ENCODE measurements at places on chromosomes 4 and X.
A peak's percentile ranks its signal among the peaks of the same experiment; 100 is the strongest.

- DNase-seq = no peak
Measured at GRCh38 chrX:16924631-16925480, 21.6 kb upstream of the REPS2 start.

DNA sequence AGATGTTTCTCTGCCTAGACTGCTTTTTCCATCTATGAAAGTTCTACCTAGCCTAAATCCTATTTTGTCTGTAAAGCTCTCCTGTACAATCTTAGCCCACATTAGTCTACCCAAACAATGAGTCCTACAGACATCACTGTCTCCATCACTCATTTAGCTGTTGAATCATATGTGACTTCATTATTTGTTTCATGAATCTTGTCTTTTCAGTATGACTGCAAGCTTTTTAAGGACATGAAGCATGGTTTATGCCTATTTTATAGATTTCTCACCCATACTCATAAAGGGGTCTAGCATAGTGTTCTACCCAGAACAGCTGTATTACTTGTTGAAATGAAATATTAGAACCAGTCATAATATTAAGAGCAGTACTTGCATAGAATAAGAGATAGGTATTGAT lies 13.0 kb downstream of the AMMECR1 start:
- DNase-seq = no peak

DNA sequence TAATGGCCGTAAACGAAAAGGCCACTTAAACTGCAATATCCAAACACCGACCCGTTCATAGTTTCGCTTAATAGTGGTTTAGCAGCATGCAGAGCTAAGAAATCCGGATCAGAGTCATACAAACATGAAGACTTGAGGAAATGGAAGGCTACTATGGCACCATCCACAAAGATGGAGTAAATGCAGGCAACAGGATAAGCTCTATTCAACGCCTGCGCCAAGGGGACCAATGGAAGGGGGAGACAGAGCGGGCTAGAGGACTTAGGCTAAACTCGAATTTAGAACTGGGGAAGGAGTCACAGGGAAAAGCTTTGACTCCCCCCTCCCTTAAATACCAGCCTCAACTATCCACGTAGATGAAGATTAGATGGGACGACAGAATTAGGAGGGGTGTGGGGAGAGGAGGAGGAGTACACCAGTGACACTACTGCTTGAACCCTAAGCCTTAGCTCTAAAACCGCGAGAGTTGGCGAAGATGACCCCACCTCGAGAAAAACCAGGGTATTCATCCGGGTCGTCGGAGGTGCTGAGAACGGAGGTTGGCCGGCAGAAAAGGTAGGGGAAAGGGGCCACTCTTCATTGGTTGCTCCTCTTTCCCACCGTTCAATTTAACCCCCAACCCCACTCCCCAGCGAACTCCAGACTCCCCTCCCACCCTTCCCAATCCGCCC lies 3.5 kb downstream of the HUWE1 start:
- DNase-seq = peak; percentile 20

GRCh38 chr4:155805016-155805415 lies 46.2 kb downstream of the GUCY1B1 start:
- DNase-seq = no peak

DNA sequence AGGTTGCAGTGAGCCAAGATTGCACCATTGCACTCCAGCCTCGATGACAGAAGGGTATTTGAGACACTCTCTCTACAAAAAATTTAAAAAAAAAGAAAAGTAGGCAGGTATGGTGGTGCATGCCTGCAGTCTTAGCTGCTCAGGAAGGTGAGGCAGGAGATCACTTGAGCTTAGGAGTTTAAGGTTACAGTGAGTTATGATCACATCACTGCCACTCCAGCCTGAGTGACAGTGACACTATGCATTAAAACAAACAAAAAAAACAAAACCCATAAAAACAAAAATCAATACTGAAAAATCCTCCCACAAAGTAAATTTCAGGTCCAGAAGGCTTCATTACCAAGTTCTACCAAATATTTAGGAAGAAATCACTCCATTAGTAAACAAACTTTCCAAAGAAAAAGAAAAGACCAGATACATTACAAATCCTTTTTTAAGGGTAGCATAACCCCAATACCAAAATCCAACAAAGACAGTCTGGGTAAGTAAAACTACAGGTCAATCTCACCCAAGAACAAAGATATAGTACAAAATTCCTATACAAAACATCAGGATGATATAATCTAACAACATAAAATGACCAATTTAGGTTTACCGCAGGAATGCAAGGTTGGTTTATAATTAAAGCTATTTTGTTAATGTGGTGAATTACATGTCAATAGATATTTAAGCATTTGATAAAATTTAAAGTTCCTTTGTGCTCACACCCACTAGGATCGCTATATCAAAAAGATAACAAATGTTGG lies 11.7 kb downstream of the NELFA start:
- no peak for DNase-seq

DNA sequence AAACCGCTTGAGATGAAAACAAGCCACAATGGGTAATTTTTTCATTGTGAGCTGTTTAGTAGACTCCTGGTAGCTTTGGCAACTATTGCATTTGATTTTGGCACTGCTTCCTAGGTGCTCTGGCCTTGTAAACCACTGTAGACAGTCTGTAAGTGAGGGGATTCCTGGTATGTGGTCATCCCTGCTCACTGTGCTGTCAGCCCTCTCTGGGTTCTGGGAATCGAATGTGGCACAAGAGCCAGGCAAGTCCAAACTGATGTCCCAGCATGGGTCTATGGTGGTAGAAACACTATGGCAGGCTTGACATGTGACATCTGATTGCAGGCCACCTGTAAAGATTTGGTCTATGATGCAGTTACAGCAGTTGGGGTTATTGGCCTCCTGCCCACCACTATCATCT lies 2.5 kb downstream of the USP51 start:
- DNase-seq = no peak

- DNase-seq = no peak
Measured at GRCh38 chr4:26126143-26126718, 194.6 kb upstream of the RBPJ start.

- DNase-seq = no peak
Measured at GRCh38 chrX:4787971-4788370, 1074.5 kb upstream of the PRKX start.

GRCh38 chrX:120087289-120088017 lies 10.0 kb upstream of the RHOXF2B start:
- no peak for DNase-seq

DNA sequence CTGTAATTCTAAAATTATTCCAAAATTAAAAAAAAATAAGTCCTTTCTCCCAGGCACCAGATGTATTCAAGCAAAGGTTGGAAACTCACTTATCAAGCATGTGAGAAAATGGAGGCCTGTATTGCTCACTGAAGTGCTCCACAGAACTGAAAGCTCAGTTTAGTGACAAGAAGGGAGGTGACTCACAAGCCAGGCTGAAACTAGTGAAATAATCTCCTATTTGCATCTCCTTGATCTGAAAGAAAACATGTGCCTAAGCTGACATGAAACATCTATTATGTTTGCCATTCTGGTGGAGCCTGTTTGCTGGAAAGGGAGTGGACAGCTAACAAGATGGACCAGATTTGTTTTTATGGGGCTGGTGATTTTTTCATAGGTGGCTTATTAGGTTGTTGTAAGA lies 54.0 kb upstream of the AMELX start:
- no peak for DNase-seq

DNA sequence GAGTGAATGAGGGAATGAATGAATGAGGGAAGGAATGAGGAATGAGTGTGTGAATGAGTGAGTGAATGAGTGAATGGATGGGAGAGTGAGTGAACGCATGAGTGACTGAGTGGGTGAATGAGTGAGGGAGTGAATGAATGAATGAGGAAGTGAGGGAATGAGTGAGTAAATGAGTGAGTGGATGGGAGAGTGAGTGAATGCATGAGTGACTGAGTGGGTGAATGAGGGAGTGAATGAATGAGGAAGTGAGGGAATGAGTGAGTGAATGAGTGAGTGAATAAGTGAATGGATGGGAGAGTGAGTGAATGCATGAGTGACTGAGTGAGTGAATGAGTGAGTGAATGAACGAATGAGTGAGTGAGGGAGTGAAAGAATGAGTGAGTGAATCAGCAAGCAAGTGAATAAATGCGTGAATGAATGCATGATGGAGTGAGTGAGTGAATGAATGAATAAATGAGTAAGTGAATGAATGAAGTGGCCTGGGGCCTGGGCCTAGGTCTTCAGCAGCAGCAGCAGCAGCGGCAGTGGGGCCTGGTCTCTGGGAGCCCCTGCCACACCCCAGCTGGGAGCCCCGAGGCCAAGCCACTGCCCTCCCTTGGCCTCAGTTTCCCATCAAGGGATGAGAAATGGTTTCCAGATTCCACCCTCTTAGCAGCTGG lies 16.2 kb upstream of the PSAPL1 start:
- no peak for DNase-seq

- no peak for DNase-seq
Measured at GRCh38 chr4:40750461-40751258, 905 bp downstream of the NSUN7 start.

DNA sequence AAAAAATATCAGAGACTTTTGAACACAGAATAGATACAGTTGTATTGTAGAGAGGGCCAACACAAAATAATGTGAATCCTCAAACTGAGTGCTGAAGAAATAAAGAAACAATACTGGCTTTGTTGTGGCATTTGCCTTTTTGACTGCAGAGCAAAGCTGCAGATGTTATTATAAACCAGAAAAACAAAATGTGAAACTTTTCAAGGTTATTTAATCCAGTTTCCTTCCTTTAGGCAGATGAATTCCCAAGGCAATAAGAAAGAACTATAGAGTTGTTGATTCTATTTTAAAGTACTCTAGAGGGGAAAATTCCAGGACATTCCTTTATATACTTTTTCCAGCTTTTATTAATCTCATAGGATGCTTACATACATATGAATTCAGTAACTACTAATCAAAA lies 186.8 kb downstream of the NDST4 start:
- no peak for DNase-seq

GRCh38 chrX:118251271-118251670 lies 94.6 kb upstream of the WDR44 start:
- no peak for DNase-seq

DNA sequence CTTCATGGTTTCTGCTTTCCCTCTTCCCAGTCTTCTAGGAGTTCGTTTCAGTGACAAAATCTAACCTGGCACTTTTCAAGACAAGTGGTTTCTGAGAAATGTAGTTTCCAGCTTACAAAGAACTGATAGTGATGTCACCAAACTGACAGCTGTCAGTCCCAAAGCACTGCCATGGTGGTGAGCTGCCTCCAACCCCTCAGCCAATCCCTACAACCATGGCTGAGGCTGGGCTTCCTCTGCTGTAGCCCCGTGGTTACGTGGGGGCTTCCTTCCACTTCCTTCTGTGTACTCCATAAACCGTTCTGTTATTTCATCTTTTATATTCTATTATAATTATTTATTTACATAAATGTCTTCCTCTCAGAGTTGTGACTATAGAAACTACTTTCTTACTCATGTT lies 198.6 kb upstream of the AGA start:
- no peak for DNase-seq

- DNase-seq = no peak
Measured at GRCh38 chrX:154374313-154375155, at the start of gene FLNA. FLNA (minus strand) TSS chrX:154374634; CDS start chrX:154371245, 3,389 bp downstream.

GRCh38 chrX:14380044-14380443 lies 149.3 kb upstream of the GLRA2 start:
- no peak for DNase-seq

GRCh38 chr4:106690487-106690886 lies 321.9 kb upstream of the GIMD1 start:
- DNase-seq = no peak

DNA sequence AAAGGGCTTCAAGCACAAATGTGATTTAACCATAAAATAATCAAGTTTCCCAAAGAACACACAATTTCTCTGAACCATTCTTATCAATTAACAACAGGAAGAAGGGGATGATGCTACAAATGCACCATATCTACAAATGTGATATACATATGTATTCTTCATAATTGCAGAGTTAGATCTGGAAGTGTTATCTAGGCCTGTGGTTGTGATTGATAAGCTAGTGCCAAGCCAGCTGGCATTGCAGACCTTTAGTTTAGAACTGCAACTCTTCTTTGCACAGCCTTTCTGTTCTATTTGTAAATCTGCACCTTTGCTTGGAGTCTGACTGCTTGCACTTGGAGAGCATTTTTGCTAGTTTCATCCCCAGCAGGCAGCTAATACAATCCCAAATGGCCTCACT lies 145.5 kb upstream of the NPY2R start:
- DNase-seq = no peak

- no peak for DNase-seq
Measured at GRCh38 chr4:185017964-185018772, at the start of gene HELT. HELT (plus strand) TSS chr4:185018490; CDS start chr4:185018929, 439 bp downstream.

- DNase-seq = no peak
Measured at GRCh38 chr4:94746746-94747145, 11.0 kb upstream of the BMPR1B start.

DNA sequence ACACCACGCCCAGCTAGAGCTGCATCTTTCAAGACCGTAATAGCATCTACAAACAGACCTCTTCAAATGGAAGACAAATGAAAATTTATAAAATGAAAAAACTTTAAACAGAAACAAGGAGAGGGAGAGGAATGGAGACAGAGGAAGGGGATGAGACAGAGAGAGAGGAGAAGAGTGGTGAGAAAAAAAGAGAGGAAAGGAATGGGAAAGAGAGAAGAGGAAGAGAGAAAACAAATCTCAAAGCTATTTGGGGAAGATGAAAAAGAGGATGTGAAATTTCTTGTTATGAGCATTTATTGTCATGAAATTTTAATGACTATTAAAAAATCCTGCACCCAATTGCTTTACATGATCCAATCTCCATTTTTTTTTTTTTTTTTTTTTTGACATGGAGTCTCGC lies 726.9 kb downstream of the GRID2 start:
- DNase-seq = no peak

GRCh38 chr4:1041147-1041935 lies 29.9 kb downstream of the FGFRL1 start:
- DNase-seq = no peak

DNA sequence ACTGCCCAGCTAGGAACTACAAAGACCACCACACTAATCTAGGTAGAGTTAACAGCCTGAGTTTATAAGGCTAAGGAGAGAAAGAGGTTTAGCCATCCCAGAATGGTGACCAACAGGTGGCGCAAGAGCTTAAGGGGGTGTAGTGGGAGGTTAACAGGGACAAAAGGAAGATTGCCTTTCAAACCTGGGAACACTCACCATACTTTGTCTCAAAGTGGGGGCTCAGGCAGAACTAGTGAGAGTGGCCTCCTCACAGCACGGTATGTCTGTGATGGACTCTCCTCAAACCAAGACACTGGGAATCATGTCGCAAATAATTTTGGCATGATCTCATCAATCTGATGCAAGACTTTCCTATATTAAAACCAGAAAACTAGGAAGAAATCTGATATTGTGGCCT lies 23.4 kb downstream of the CCNI start:
- DNase-seq = peak; percentile 55
